ENCODE measurements at places on chromosomes 1 and 21.

DNA sequence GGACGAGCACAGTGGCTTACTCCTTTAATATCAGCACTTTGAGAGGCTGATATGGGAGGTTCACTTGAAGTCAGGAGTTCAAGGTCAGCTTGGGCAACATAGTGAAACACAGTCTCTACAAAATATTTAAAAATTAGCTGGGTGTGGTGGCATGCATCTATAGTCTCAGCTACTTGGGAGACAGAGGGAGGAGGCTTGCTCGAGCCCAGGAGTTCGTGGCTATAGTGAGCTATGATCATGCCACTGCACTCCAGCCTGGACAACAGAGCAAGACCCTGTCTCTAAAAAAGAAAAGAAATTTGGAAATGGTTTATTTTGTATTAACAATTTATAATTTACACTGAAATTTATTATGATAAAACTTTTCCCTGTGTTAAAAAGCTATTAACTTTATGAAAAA, 1.7 kb upstream of the ANGPTL3 start:
- DNase-seq: no peak

- no peak for DNase-seq
Observed at GRCh38 chr1:217281332-217281731, 349.6 kb downstream of the GPATCH2 start.

DNA sequence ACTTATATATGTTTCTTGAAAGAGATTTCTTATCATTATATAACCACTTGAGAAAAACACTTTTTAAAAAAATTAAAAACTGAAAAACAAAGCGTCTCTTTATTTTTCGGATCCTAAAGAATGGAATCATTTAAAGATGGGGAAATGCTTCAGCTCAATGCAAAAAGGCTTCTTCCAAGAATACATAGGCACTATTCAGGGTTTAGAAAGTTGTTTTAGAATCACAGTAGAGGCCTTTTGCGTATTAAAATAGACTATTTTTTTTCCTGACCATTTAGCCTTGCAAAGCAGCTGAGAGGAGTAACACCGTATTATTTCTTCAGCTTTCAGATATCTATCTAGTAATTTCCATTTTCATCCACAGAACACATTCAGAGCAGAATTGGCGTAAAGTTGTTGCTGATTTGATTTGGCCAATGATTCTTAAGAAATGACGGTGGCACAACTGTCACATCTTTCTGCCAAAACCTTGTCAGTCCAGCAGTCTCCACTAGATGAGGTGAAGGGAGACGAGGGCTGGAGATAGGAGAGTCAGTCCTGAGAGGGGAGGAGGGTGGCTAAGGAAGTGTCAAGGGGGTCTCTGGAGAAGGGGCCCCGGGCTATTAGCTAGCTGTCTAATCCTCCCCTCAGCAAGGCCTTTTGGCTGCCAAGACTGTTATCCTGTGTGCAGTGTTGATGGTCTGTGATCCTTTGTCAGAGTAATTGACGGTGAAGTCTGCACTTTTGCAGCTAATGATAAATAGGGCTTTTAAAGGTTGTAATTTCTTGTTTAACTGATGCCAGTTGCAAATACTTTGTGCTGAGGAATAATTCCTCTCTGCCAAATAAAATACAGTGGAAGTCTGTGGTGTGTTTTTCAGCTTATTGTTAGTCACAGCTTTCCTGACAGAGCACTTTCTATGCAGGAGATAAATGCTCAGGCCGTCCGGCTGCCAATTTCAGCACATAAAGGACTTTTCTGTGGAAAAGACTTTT, 34.7 kb downstream of the PRRX1 start:
- peak; percentile 83 for DNase-seq

- no peak for DNase-seq
Observed at GRCh38 chr1:105652109-105652508, 1404.4 kb upstream of the PRMT6 start.

DNA sequence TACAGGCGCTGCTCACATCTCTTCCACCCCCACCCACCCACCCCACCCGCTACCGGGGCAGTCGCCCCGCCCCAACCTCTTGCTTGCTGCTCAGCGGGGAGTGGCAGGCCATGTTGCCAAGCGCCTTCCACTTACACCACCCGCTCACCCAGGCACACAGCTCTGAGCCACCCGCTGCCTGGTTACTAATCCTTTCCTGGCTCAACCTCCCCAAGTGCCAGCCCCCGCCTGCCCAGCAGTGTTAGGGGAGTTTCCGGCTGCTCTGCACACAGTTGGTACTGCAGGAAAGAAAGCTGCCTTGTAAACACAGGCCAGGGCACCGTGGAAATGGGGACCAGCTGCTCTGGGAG, 56.2 kb downstream of the LACTBL1 start:
- no peak for DNase-seq

DNA sequence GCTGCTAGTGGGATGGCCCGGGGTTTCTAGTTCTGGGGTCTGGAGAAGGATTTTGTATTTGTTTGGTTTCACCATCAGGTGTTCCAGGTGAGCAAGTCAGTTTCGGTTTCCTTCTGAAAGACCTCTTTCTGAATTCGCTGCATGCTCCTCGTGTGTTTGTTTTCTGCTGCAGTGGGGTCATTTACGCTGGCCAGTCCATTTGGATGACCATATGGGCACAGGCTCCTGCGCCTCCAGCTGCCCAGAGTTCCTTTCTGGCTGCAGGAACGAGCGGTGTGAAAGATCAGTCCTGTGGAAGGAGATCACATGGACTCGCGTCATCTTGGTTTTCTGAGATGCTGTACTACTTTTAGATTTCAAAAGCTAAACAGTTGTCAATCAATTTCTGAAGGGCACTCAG, 83.7 kb upstream of the GCLM start:
- DNase-seq: no peak

- no peak for DNase-seq
Observed at GRCh38 chr1:28176492-28177470, at the start of gene PTAFR. TSS of gene PTAFR (minus strand) at chr1:28176690. CDS start at chr1:28151021, 25,669 bp downstream.

GRCh38 chr21:45970674-45971615, 10.6 kb upstream of the COL6A1 start:
- DNase-seq: peak; percentile 64

DNA sequence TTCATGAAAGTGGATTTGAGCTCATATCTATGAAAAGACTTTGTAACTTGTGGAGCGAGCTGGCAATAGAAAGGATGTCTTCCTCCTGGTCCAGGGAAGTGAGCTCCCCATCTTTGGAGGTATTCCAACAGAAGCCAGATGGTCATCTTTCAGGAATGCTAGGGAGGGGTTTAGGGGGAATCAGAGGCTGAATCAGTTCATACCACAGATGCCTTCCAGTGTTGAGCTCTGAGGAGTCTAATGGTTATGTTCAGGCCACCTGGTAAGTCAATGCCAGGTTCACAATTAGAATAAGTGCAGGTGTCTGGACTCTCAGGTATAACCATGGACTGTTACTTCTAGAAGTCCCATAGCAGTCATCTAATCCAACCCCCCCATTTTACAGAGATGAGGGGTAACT, 119.1 kb downstream of the ACTL8 start:
- DNase-seq: peak; percentile 97

- DNase-seq: no peak
Observed at GRCh38 chr21:34519016-34519415, 7.0 kb upstream of the KCNE1 start.
